ENCODE measurements at places on chromosomes 1 and 21. TPM values are rescaled to one million over a fixed set of nuclear protein-coding genes. Genes with fewer than 3 reads are reported as not detected.

Gene C1orf226
- 0.17 TPM for total RNA-seq

GRCh38 chr1:39927538-39927937 is 25.8 kb upstream of the MYCL start:
- no peak for DNase-seq

- no peak for DNase-seq
Measured at GRCh38 chr1:172325531-172325930, 95.0 kb upstream of the C1orf105 start.

GRCh38 chr21:16302851-16303282 is 573.1 kb downstream of the USP25 start:
- DNase-seq: no peak

DNA sequence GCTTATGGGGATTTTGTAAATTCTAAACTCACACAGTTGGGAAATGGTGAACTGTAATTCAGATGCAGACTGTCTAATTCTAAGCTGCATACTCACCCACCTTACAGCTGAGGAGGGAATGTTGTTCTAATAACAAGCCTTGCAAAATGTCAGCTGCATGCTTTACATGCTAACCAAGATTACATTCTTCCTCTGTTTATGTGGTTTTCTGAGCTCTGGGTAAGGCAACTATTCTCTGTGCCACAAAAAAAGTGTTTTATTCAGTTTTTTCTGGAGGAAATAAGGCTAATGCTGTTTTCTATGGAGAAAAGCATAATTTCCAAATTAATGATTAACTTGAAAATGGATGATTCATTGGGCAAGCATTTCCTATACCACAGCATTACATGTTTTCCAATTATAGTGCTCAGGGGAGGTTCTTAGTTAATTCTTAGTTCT is 64.9 kb downstream of the RGS13 start:
- no peak for DNase-seq

- DNase-seq: no peak
Measured at GRCh38 chr1:43388613-43389012, 987 bp downstream of the MED8 start.

Gene RAB29
- 25.0 TPM for total RNA-seq

DNA sequence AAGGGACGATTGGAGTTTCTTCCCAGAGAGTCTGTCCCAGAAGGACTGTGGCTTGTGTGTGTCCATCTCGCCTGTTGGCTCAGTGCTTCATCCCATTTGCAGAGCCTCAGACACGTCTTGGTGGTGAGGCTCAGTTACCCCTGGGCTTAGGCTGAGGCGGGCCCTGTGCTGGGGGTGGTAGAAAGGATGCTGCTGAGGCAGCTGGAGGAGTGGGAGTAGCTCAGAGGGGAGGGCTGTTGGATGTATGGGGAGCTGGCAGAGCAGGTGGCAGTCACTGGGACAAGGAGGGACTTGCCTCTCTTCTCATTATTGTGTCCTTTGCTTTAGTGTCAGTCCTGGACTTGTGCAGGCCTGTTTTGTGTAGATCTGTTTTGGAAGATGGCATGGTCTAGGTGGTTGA is 7.3 kb upstream of the MIIP start:
- no peak for DNase-seq

DNA sequence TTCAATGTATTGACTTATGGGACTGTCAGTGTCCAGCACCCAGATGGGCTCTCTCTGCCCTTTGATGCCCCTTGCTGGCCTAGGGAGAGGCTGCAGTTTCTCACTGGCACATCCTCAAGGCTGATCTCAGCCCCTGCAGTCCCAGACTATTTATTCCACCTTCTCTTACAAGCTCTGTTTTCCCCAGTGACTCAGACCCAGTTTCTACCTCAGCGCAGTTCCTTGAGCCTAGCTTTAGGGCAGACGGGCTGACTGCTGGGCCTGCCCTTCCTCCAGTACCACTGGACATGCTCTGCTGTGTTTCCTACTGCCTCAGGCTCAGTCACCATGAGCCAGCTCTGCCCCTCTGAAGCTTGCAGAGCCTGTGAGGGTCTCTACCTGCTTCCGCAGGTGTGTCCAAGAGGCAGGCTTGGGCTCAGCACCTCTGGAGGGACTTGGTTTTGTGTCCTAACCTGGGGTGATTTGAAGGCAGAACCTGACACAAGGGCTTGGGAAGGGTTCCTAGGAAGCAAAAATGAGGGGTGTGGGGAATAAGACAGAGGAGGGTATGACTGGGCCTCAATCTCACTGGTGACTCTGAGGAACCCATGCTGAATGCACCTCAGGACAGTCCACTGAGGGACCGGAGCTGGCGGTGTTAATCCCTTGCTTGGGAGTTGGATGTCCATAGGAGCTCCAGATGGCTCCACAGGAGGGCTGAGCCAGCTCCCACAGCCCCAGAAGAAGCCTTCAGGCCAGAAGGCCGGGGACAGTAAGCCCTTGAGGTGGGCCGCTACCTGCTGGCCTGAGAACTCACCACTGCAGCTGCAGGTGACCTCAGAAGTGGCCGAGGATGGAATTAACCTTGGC is 689.9 kb downstream of the MATN1 start:
- DNase-seq: no peak

- DNase-seq: no peak
Measured at GRCh38 chr1:179941454-179941853, 13.2 kb upstream of the CEP350 start.

- DNase-seq: no peak
Measured at GRCh38 chr21:39669485-39669884, 56.7 kb downstream of the B3GALT5 start.

Gene CYP4A11
- not detected for total RNA-seq

DNA sequence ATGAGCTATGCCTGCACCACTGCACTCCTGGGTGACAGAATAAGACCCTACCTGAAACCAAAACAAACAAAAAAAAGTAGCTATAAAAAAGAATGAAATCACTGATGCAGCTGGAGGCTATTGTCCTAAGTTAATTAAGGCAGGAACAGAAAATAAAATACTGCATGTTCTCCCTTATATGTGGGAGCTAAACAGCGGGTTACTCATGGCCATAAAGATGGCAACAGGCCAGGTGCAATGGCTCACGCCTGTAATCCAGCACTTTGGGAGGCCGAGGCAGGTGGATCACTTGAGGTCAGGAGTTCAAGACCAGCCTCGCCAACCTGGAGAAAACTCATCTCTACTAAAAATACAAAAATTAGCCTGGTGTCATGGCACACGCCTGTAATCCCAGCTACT is 152.7 kb downstream of the PIK3R3 start:
- no peak for DNase-seq

DNA sequence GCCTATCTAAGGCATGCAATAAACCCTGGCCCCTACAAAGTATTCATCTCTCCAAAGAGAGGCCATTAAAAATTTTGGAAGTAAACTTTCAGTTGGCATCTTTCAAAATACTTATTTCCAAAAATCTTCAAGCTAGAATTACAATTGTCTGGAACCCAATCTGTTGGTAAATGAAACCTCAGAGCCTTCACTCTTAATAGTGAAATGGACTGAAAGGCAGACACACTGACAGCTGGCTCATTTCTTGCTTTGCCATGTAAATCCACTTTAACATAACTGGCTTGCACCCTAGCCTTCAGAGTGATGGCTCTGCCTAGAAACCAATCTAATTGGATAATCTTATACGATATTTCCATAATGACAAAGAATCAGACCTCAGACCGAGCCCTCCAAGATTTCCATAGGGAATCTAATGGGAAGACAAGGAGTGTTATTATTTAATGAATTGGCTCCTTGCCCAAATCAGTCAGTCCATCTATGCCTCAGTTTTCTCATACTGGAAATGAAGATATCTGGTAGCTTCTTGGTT is 9.2 kb upstream of the PALMD start:
- no peak for DNase-seq

DNA sequence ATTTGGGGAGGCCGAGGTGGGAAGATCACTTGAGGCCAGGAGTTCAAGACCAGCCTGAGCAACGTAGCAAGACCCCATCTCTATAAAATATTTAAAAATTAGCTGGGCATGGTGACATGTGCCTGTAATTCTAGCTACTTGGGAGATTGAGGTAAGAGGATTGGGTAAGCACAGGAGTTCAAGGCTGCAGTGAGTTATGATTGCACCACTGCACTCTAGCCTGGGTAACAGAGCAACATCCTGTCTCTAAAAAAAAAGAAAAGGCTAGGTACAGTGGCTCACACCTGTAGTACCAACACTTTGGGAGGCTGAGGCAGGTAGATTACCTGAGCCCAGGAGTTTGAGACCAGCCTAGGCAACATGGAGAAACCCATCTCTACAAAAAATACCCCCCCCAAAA is 35.7 kb upstream of the RCC1 start:
- DNase-seq: no peak

DNA sequence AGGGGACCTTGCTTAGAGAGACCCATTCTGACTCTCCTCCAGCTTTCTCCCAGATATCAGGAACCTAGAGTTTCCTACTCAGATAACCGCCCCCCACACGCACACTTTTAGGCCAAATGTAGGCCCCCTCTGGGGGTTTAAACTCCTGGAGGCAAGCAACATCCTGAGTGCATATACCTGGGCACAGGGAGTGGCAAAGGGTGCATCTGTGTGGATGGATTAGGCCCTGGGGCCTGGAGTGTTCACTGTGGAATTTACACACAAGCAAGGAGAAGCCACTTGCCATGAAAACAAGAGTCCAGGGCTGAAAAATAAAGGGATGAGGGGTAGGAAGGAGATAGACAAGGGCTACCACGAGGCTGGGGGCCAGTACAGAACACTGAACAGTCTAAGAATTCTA is 343.1 kb downstream of the NTNG1 start:
- no peak for DNase-seq

Gene LMX1A
- not detected for total RNA-seq

DNA sequence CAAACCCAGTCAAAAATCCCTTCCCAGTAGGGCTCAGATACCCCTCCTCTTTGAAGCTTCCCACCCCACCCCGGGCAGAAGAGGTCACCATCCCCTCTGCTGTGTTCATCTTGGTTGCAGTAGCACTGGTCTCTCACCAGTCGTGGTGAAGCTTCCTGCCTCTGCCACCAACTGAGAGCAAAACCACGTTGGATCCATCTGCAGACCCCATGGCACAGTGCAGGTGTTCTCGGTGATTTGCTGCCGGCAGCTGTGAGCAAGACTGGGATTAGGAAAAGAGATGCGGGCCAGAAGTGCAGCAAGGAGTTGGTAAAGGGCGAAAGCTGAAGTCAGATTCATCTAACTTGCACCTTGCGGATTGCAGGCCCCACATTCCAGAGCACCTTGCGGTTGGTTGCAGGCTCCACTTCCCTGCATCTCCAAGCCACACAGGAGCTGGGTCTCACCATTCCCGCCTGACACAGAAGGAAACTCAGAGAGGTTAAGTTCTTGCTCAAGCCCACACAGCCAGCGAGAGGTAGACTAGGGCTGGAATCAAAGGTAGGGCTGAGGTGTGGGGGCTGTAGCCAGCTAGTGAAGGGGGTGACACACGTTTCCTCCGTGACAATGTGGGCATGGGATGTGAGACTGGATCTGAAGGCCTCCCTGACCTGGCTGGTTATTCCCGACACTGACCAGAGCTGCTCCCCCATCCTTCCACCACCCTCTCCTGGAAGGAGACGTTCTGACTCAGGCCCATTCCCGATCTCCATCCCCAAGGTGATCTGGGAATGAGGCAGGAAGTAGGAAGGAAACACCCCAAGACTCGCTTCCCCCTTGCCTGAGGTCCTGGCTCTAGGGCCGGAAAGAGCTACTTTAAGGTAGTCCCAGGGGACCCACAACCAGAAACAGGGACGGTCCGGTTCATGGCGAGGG is 3.3 kb upstream of the FAM110D start:
- DNase-seq: no peak

GRCh38 chr1:244239261-244239770 is 188.2 kb downstream of the ZBTB18 start:
- peak; percentile 16 for DNase-seq

- DNase-seq: no peak
Measured at GRCh38 chr1:24389231-24389678, 24.3 kb downstream of the STPG1 start.

DNA sequence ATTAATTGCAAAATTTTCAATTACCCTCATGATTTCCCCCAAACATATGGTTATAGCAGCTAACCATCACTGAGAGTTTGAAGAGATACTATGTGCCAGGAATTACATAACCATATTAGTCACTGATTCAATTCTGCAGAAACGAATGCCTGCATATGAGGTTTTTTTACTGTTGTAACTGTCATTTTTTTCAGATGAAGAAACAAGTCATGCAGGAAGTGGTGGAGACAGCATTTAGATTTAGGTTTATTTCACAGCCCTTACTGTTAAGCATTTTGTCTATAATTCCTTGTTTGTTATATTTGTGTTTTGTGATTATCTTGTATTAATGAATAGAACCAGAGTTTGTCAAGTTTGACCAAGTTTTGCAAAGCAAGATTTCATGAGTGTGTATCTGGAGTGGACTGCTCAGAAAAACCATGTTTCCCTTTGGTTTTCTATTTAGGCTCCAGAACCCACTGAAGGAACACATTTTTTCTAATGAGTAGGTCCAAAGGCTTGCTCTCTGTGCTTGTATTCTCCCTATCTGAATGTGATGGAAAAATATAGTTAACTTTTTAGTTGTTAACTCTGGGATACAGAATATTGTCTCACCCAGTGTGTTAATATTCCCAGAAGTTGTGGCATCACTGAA is 308.5 kb upstream of the ADAMTS5 start:
- no peak for DNase-seq

GRCh38 chr1:29991025-29991424 is 732.4 kb downstream of the MATN1 start:
- no peak for DNase-seq

Gene AMY1C
- not detected for total RNA-seq

DNA sequence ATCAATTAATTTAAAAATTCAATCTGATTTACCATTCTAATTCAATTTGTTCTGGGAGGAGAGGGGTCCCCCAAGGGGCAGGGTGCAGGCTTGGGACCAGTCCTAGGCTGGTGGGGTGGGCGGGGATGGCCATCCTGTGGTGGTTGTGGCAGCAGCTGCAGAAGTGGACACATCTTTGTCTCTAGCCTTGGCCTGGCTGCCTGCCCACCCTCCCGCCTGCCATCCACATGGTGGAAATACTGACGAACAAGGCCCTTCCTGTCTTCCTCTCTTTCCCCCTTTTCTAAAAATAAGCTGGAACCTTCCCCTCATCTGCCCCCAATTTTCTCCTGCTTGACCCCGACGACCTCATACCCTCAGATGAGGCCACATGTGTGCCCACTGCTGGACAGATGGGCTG is 130.9 kb downstream of the FOXD2 start:
- DNase-seq: no peak

DNA sequence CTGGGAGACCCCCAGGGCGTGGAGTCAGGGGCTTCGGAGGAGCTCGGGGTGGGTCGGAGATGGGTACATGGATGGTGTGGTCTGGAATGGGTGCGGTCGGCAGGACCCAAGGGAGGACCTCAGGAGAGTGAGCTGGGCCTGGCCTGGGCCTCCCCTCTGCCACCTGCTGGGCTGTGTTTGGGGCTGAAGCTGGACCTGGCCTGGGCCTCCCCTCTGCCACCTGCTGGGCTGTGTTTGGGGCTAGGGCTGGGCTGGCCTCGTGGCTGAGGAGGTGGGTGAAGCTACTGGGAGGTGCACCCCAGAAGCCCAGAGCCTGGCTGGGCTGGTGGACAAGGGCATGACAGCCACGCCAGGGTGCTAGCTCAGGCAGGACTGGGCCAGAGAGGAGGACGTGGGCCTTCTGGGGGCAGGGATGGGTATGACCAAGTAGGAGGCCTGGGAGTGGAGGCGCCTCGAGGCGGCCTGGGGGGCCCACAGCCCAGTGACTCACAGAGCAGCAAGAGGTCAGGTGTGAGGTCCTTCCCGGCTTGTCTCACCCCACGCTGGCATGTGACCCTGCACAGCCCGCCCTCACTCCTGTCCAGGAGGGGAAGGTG is 14.5 kb downstream of the SAMD11 start:
- DNase-seq: no peak

Gene ARHGEF19
- 5.9 TPM for total RNA-seq

All from activated naive CD4-positive, alpha-beta T cell treated with anti-CD3 and anti-CD28 coated beads for 36 hours (primary cell).